ENCODE measurements at places on chromosomes 6 and 20.

DNA sequence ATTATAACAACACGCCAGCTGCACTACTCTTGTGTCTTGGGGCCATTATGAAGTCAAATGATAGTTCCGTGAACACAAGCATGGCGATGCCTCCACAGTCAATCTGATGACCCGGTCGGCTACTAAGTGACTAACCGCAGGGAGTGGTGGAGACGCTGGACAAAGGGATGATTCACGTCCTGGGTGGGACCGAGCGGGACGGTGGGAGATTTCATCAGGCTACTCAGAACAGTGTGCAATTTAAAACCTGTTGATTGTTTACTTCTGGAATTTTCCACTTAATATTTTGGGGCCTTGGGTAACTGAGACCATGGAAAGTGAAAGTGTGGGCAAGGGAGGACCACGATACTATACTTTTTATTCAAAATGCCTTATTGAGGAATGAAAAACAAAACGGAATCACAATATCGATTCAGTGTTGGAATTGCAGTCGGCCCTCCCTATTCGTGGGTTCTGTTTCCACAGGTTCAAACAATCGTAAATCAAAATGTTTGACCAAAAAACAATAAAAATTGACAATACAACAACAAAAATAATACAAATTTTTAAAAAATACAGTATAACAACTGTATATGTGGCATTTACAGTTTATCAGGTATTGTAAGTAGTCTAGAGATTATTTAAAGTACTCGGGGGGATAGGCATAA, 66.5 kb downstream of the MYLK4 start:
- no peak for DNase-seq

- no peak for DNase-seq
These were observed 400.3 kb downstream of the TFAP2A start for GRCh38 chr6:10014557-10014956.

DNA sequence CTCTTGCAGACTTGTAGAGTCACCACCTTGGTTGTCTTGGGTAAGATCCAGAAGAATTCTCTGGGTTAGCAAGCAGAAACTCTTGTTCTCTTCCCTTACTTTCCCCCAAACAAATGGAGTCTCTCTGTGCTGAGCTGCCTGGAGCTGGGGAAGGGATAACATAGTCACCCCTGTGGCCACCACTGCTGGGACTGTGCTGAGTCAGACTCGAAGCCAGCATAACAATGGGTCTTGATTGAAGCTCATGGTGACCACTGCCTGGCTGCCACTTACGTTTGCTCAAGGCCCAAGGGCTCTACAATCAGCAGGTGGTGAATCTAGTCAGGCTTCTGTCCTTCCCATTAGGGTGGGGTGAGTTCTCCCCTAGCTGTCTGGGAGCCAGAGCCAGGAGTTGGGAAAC, 15.4 kb upstream of the ERVFRD-1 start:
- DNase-seq, result no peak

DNA sequence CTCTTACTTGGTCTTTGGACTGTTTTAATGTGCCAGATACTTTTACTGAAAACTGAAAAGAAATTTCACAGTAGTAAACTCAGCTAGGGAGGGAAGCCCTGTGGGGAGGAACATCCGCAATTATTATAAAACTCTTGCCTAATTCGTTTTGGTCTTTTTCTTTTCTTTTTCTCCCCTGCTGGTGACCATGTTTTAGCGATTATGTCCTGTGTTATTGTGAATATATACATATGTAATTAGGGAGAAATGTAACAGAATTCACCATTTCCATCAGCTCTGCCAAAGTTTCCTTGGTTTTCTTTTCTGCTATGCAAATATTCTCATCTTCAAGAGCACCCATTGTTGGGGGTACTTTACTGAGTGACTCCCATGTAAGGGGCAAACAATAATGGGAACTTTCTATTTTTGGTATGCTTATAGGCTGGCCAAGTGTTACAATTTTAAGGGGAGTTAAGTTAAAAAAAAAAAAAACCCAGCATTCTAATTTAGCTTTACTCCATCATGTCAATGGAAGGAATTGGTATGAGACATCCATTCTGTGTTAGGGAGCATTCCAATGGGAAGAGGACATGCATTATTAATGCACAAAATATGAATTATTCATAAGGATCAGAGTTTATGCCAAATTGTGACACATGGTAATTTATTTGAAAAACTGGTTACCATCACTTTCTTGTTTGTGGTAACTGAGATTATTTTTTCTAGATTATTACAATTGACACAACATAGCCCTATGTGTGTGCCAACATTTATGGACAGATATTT, 2.0 kb downstream of the DOK5 start:
- no peak for DNase-seq

GRCh38 chr6:136723780-136724179, 68.5 kb downstream of the MAP3K5 start:
- DNase-seq, result no peak

DNA sequence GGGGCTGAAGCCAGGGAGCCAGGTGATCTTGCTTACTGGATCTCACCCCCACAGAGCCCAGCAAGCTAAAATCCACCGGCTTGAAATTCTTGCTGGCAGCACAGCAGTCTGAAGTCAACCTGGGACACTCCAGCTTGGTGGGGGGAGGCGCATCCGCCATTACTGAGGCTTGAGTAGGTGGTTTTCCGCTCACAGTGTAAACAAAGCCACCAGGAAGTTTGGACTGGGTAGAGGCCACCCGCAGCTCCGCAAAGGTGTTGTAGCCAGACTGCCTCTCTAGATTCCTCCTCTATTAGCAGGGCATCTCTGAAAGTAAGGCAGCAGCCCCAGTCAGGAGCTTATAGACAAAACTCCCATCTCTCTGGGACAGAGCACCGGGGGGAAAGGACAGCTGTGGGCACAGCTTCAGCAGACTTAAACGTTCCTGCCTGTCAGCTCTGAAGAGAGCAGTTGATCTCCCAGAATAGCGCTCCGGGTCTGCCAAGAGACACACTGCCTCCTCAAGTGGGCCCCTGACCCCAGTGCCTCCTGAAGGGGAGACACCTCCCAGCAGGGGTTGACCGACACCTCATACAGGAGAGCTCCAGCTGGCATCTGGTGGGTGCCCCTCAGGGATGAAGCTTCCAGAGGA, 206.3 kb upstream of the KHDRBS2 start:
- no peak for DNase-seq

DNA sequence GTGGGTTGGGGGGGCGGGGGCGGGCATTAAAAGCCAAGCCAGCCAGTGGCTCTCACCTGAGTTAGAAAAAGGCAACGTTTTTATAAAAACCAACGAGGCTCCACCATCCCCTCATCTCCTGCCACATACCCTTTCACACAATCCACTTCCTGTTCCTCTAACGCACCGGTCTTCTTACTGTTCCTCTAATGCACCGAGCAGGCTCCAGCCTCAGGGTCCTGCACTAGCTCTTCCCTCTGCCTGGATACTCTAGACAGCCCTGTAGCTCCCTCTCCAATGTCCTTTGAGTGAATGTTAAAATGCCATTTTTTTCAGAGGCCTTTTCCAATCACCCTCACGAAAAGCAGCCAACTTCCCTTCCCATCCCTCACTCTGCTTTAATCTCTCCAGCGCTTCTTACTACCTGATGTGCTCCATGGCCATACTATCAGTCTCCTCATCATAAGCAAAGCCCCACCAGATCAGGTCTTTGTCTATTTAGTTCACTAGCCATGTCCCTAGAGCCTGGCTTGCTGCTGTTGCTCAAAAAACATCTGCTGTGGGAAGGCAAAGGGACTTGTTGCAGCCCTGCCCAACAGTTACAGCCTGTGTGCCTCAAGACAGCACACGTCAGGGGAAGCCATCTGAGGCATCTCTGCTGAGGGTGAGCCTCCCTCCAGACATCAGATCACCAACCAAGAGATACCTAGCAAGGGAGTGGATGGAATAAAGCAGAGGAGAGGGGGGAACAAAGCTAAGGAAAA, 3.9 kb downstream of the FKBP1A start:
- no peak for DNase-seq

DNA sequence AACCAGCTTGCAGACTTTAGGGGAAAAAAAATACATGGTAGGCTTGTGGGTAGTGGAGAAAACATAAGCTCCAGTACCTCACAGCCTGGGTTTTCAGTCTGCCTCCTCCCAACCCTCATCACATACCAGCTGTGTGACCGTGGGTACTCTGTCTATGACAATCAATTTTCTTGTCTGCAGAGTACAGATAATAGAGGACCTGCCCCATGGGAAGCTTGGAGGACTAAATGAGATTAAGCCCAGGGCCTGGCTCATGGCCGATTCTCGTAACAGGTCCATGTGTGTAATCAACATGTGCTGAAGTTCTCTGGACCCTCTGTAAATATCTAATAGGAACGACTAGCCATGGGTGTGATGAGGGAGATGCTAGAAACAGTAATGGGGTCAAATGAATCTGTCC, 34.0 kb downstream of the NT5E start:
- no peak for DNase-seq

DNA sequence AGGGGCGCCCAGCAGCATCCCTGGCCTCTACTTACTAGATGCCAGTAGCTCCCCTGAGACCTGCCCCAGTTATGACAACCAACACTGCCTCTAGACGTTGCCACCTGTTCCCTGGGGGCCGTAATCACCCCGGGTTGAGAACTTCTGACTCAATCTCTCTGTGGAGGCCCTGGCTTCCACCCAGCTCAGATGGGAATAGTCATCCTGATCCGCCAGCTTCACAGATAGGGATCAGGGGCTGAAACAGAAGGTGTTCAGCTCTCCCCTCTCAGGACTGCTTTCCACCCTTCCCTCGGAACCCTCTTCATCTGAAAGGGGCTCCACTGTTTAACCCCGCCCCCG, 3.3 kb downstream of the CAPN11 start:
- DNase-seq, result no peak

DNA sequence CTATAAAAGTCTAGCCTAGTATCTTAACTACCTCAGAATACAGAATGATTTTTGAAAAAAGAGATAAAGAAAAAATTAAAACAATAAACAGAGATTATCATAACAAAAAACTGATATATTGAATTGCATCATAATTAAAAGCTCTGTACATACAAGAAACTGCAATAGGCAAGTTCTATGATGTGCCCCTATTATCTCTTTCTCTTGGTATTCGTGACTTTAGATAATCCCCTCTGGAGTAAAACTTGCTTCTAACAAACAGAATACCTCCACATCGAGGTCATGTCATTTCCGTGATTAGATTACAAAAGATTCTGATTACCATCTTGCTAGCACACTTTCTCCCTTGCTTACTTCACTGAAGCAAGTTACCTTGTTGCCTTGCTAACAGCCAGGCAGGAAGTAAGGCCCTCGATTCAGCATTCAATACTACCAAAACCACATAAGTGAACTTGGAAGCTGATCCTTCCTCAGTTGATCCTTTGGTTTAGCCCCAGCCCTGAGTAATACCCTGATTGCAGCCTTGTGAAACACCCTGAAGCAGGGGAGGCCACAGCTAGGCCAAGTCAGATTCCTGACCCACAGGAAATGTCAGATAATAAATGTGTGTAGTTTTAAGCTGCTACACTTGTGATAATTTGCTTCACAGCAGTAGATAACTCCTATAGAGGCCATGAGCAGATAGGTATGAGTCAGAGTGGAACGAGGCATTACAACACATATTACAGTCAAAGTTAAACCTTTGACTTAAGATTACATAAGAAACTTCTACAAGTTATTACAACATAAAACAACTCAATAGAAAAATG, 53.7 kb upstream of the TMX4 start:
- no peak for DNase-seq

DNA sequence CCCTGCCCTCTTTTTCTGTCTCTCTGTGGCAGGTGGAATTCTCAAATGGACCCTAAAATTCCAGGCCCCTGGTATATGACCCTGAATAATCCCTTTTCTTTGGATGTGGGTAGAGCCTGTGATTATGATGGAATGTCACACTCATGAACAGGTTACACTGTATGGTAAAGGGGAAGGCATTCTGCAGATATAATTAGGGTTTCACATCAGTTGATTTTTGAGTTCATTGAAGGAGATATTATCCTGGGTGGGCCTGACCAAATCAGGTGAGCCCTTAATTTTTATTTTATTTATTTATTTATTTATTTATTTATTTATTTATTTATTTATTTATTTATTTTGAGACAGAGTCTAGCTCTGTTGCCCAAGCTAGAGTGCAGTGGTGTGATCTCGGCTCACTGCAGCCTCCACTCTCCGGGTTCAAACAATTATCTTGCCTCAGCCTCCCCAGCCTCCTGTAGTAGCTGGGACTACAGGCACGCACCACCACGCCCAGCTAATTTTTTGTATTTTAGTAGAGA, 13.7 kb upstream of the STMND1 start:
- no peak for DNase-seq

DNA sequence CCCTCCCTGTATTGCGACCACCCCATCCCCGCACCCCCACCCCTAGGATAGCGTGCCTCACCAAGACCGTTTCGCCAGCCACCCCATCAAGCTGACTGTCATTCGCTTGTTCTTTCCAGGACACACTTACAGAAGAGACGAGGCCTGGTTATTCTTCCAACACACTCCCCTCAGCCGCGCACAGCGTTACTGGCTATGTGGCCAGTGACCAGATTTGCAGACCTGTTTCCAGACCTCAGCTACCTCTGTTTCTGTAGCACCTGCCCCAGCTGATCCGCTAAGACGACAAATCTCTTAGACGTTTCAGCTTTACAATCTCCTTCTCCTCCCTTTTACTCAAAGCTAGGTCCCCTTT, 26.1 kb downstream of the HLA-F start:
- no peak for DNase-seq

All from stimulated activated CD4-positive, alpha-beta T cell treated with anti-CD3 and anti-CD28 coated beads, Interleukin-1b, Interleukin-23, amount 100 ng/mL, for 24 hours (primary cell).